ENCODE measurements at places on chromosomes 16 and 17.

DNA sequence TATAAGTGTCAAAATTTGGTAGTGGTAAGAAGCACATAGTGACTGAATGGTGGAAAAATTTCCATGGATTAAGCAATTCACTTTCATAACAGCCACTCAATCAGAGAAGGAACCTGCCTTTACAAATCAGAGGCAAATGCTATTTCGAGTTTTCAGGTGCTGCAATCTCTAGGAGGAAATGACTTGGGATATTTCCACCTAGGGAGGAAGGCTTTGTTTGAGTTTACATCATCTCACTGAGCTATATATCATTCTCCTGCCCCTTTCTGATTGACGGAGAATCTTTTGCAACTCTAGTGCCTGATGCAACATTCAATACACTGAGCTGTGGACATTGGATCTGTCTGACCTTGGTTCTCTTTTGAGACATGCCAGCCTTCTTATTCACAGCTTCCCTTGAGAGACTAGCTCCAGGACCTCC, 26.3 kb downstream of the MARCHF10 start:
- H3K4me1 ChIP-seq, result no peaks in the 10 kb centered on the region
- no peaks in the 10 kb centered on the region for H3K27me3 ChIP-seq
- H3K4me3 ChIP-seq, result no peak overlapping the region
- DNase-seq, result no peak

GRCh38 chr17:50550661-50551432, 3.9 kb downstream of the SPATA20 start:
- DNase-seq, result peak; percentile 74
- H3K27me3 ChIP-seq, result no peaks in the 10 kb centered on the region
- H3K36me3 ChIP-seq, result peaks cover 8% of the 10 kb centered on the region

DNA sequence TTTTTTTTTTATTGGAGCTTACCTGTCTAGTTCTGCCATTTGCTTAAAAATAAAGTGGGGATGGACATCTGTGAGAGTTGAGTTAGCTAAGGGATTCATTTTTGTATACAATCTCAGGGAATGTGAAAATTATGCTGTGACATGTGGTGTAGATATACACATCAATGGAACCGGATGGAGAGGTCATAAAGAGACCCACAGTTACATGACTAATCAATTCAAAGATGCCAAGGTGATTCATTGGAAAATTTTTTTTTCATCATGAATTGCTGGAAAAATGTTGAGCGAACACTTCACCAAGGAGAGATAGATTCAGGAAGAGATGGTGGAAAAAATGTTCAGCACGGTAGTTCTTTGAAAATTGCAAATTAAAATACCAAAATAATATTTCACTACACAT, 605.4 kb upstream of the KIF2B start:
- H3K36me3 ChIP-seq, result no peaks in the 10 kb centered on the region
- DNase-seq, result no peak
- H3K27ac ChIP-seq, result no peak overlapping the region
- H3K27me3 ChIP-seq, result no peaks in the 10 kb centered on the region
- no peaks in the 10 kb centered on the region for H3K4me1 ChIP-seq

GRCh38 chr17:78986048-78986648, 6.4 kb upstream of the LGALS3BP start:
- H3K36me3 ChIP-seq, result peaks cover 7% of the 10 kb centered on the region
- peak overlapping the region; percentile 63 for H3K27ac ChIP-seq
- H3K4me1 ChIP-seq, result peaks cover 22% of the 10 kb centered on the region
- peak; percentile 57 for DNase-seq
- H3K4me3 ChIP-seq, result peak overlapping the region; percentile 57

DNA sequence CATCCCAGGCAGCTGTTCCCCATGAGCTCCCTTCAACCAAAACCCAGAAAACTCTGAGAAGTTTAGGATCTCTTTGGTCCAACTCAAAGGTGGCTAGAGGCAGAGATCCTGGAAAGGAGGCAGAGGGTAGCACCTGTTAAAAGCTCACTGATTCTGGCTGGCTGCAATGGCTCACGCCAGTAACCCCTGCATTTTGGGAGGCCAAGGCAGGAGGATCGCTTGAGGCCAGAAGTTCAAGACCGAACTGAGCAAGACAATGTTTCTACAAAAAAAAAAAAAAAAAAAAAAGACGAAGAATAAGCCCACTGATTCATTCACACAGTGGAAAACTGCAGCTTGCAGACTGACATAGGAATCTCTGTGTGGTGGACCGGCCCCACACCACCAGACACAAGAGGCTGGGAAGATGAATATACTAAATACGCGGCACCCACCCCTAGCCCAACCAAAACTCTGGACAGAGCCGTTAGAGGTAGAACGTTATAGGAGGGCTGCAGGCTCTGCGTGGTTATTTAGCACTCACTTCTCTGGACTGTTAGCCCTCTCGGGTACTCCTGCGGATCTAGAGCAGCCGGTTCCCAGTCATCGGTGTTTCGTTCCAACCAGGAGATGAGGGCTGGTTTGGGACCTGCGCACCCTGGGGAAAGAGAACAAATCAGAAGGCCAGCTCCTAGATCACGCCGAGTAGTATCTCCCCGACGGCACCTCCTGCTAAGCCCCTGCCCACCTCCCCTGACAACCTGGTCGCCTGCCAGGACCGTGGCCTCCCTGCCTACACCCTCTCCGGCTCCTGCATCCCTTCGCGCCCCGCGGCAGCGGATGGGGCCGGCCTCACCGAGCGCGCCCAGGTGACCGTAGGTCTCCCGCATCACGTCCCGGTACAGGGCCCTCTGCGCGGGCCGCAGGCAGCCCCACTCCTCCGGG, 925 bp downstream of the ZNF689 start:
- H3K27ac ChIP-seq, result peak overlapping the region; percentile 99
- H3K4me1 ChIP-seq, result no peaks in the 10 kb centered on the region
- peak overlapping the region; percentile 97 for H3K4me3 ChIP-seq
- no peaks in the 10 kb centered on the region for H3K27me3 ChIP-seq
- DNase-seq, result no peak

DNA sequence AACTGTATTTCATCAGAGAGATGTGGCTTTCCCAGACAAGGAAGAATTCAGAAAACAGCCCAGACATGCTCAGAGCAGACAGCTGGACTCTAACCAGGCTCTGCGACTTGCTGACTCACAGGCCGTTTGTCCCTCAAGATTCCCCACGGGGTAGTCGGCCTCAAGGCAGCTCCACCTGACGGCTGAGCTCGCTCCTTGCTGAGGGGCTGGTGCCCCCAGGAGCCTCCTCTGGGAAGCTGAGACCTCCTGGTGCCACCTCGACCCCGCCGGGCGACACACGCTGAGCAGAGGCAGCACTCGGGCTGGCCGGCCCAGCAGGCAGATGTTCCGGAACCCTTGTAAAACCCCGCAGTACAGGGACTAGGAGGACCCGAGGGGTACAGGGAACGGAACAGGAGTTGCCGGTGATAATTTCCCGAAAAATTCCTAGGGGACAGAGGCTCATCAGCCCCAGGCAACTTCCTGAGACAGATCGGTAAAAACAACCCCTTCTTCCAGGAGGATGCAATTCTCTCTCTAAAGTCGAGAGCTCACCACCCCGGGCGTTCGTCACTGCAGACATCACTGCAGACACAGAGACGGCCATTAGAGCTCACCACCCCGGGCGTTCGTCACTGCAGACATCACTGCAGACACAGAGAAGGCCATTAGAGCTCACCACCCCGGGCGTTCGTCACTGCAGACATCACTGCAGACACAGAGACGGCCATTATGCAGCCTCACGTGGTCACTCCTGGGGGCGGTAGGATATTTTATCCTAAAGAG, 19.9 kb downstream of the RPH3AL start:
- H3K4me3 ChIP-seq, result peak overlapping the region; percentile 48
- H3K4me1 ChIP-seq, result peaks cover 32% of the 10 kb centered on the region
- H3K27ac ChIP-seq, result peak overlapping the region; percentile 83

GRCh38 chr16:1958715-1959268, 546 bp upstream of the NDUFB10 start:
- peak overlapping the region; percentile 100 for H3K27ac ChIP-seq
- H3K4me3 ChIP-seq, result peak overlapping the region; percentile 91
- H3K27me3 ChIP-seq, result no peaks in the 10 kb centered on the region
- DNase-seq, result no peak

- no peak overlapping the region for H3K27ac ChIP-seq
- no peak overlapping the region for H3K4me3 ChIP-seq
- H3K4me1 ChIP-seq, result no peaks in the 10 kb centered on the region
- no peaks in the 10 kb centered on the region for H3K36me3 ChIP-seq
Measured at GRCh38 chr17:8955021-8955959, 10.2 kb downstream of the PIK3R5 start.

GRCh38 chr17:71427801-71428200, 693.0 kb upstream of the SOX9 start:
- H3K36me3 ChIP-seq, result no peaks in the 10 kb centered on the region
- DNase-seq, result no peak
- H3K4me3 ChIP-seq, result no peak overlapping the region
- H3K4me1 ChIP-seq, result no peaks in the 10 kb centered on the region
- no peak overlapping the region for H3K27ac ChIP-seq
- no peaks in the 10 kb centered on the region for H3K27me3 ChIP-seq

GRCh38 chr17:75899767-75900468, 3.2 kb upstream of the TRIM65 start:
- H3K27ac ChIP-seq, result no peak overlapping the region
- H3K4me3 ChIP-seq, result no peak overlapping the region
- no peak for DNase-seq
